Activated CD4-positive, alpha-beta T cell treated with anti-CD3 and anti-CD28 coated beads, Interleukin-2, amount 50 U/mL, for 24 hours (primary cell): ENCODE measurements at places on chromosomes 2 and 18.
A peak's percentile ranks its signal among the peaks of the same experiment; 100 is the strongest.

DNA sequence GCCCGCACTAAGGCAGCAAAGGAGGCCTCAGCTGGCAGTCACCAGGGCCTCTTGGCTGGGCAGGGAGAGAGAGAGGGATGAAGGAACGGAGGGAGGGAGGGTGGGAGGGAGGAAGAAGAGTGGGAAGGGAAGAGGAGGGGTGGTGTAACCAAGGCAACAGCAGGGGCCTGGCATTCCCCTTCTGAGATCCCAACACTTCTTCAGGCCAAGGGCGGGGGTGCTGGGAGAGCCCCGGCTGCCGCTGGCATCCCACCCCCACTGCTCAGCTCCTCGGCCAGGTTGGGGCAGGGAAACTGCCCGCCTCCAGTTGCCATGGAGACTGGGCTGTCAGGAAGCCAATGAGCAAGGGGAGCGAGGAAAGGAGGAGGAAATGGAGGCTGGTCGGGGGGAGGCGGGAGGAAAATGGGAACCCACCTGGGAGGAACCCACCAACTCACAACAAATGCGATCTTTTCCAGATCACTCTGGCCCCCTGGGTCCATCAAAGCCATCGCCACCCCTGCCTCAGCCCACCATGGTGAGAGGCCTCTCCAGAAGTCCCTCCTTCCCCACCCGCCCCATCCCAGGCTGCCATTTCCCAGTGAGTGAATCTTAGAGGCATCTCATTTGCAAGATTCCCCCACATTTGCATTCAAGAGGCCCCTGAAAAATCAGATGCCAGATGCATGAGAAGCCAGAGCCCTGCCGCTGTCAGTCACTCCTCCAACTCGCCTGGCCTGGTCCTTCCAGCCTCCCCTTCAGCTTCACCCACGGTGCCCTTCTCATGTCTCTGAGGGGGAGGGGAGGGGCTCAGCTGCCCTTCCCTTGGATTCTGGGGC is 12.4 kb downstream of the SH2D6 start:
- DNase-seq: no peak

DNA sequence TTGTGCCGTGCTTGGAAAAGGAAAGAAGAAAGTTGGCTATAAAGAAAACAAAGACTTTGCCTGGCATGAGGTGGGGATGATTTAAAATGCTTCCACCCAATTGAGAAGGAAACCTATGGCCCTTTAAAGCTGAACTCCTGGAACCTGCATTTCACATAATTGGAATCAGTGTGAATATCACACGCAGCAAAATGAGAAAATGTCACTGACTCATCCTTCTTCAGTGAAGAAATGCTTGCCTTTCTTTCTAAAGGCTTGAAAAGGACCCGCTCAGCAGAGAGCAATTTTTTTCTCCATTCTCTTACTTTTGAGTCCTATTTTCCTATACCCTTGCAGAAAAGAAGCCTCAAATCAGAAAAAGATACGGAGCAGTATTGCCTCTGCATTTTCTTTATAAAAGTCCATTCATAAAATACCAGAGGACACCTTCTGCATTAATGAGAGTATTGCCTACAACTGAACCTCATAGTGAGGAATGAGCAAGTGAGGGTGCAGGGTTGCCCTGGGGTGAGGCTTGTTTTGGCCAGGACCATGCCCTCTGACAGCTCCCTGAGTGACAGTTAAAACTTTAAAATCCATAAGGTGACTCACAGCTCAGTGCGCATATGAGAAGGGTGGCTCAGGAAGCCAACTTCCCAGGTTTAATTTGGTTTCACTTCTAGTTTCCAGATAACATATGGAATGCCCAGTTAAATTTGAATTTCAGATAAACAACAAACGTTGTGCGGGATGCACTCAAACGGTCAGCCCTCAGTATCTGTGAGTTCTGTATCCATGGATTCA is 191.9 kb upstream of the GYPC start:
- no peak for DNase-seq

GRCh38 chr2:102433973-102434654 is 11.2 kb downstream of the IL18RAP start:
- no peak for DNase-seq

GRCh38 chr2:83115606-83116005 is 1343.5 kb downstream of the SUCLG1 start:
- DNase-seq: no peak

GRCh38 chr18:8538935-8539334 is 70.3 kb upstream of the RAB12 start:
- no peak for DNase-seq

DNA sequence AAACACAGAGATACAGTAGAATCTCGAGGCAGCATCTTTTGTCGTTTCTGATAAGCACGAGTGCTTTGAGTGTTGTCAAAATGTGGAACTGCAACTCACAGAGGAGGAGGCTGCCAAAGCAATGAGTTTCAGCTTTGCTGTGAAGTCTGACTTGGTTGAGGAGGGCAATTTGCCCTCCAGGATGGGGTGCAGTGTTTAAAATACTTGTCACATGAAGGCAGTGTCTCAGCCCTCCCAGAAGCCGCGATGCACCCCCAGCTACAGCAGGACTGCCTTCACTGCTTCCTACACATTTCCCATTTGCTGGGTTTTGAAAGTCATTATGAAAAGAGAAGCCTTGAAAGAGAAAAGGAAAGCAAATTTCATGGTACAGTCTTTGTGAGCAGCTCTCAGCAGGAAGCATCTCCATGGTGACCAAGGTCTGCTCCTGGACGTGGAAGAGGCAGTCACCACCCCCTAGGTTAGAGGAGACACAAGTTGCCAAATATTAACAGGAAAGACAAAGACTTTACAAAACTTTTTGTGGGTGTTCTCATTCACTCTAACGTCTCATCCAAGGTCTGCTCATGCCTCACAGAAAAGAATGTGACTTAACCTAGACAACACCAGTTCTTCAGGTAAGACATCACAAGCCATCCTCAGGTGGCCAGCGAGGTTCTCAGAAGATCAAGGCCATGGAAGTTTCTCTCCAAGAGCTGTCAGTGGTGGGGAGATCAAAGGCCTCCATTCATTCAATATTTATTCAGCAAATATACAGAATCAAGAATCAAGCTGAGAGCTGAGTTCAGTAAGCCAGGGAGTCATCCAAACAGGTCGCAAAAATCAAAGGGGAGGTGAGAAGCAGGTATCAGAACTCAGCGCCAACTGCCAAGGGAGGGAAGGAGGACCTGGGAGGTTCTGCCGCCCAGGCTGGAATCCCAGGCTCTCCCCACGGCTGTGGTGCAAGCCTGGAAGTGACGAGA is 476.0 kb downstream of the EIPR1 start:
- DNase-seq: no peak

GRCh38 chr18:54119524-54120019 is 104.9 kb downstream of the MBD2 start:
- DNase-seq: peak; percentile 33

DNA sequence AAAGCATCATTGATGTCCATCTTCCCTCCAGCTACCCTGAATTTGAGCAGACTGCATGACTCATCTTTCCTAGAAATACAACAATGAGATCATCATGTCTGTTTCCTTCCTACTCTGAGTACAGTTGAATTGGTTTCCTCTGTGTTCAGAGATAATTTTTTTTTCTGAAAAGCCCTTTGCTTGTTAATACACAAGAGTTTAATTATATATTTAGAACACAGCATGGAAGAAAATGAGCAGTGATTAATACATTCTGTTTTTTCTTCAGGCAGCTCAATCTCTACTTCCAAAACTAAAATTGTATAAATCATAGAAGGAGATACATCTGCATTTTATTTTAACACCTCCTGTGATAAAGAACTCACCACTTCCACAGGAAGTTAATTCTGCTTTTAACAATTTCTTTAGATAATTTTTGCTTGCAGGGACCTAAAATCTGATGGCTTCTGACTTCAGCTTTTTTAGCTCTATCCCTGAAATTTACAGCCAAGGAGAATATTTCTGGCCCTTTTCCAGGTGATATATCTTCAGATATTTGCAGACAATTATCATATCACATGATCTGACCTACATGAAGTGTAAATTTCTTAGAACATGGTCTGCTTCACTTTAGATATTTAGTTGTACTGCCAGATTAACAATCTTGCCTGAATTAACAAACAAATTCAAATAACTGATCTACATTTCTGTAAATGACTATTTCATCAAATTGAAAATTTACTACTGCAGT is 249.0 kb downstream of the TRIB2 start:
- no peak for DNase-seq

DNA sequence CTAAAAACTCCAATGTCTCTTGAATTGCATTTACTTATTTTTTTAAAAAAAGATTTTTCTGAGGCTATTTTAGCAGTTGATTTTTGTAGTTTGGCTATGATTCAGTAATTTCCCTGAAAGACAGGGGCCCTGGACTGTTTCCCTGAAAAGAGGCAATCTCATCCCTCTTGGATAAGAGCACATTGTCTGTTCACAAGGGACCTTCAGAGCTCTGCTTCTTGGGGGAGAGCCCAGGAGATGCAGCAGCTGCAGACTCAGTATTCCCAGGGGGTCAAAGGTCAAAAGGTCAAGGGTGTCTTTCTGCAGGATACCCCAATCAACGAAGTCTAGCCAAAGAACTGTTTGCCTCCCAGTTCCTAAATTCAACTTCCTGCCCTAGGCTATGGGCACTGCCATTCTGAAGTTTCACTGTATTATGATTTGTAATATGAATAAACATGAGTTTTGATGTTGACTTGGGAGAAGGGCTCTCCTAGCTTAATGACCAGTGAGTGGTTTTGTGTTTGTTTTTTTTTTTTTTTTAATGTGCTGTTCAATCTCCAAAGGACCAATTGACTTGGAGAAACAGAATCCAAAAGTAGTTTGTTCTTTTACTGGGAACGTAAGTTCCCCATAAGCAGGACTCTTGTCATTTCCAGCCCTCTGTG is 157.0 kb upstream of the SERPINE2 start:
- no peak for DNase-seq

DNA sequence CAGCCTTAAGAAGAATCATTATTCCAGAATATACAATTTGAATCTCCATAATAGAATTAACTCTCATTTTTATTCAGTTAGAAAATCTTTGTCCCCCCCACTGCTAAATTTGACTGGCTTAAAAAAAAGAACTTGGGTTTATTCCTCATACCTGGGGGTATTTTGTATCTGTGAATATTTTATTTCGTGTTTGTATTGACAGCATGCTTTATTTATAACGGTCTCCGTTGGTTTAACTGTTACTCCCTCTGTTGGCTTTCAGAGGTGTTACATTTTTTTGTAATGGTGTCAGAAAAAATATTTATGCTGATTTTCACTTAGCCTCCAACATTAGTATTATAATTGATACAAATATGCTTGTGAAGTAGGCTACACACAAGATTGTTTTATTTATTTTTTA is 109.1 kb downstream of the HAUS1 start:
- DNase-seq: no peak
